Ovary (tissue), 10 donors: ENCODE measurements at places on chromosomes 7 and 10. TPM values are rescaled to one million over a fixed set of nuclear protein-coding genes. Genes with fewer than 3 reads are reported as not detected.

The DCLRE1A gene
- total RNA-seq = 4.0 TPM

The WASL gene
- total RNA-seq = 50.8 TPM

The PTPRE gene
- total RNA-seq = 5.4 TPM

The HSPA12A gene
- total RNA-seq = 34.1 TPM

- DNase-seq = no peak
These were observed 8.7 kb upstream of the TTYH3 start for GRCh38 chr7:2622869-2623697.

- DNase-seq = no peak
These were observed 633.5 kb upstream of the GALNT17 start for GRCh38 chr7:70498232-70498992.

DNA sequence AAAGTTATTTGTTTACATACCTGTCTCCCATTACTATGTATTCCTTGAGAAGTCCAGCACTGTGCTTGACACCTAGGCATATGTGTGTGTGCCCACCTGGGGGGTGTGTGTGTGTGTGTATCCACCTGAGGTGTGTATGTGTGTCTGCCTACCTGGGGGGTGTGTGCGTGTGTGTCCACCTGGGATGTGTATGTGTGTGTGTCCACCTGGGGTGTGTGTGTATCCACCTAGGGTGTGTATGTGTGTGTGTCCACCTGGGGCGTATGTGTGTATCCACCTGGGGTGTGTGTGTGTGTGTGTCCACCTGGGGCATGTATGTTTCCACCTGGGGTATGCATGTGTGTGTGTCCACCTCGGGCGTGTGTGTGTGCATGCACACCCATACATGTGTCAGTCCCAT lies 603.5 kb downstream of the PHTF2 start:
- DNase-seq = no peak

- DNase-seq = no peak
These were observed 17.0 kb downstream of the CDK14 start for GRCh38 chr7:90613088-90613498.

GRCh38 chr7:157477550-157478212 lies 140.9 kb downstream of the DNAJB6 start:
- DNase-seq = peak; percentile 21

DNA sequence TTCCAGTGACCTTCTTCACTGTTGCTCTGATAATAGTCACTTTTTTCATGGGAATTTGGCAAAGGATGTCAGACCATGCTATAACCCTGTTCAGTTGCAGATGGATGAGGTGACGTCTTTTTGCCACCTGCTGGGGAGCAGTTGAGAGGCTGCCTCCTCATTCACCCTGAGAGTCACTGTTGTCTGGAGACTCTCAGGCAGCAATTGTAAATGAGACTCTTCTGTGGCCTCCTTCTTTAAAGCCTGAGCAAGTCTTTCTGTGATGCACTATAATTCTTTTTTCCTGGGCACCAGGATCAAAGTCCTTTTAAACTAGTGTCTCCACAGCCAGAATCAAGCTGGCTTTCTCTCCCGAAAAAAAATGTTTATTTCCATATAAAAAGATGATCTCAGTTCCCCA lies 345.1 kb downstream of the ARL4A start:
- DNase-seq = no peak
